ENCODE measurements at places on chromosomes 2 and 18. TPM values are rescaled to one million over a fixed set of nuclear protein-coding genes. Genes with fewer than 3 reads are reported as not detected.

HSBP1L1 gene
- total RNA-seq, result 3.9 TPM

RAB17 gene
- total RNA-seq, result 0.83 TPM

COBLL1 gene
- 16.1 TPM for total RNA-seq

TMEM200C gene
- 0.13 TPM for total RNA-seq

UGT1A9 gene
- total RNA-seq, result not detected

PHLPP1 gene
- total RNA-seq, result 5.8 TPM

IL1B gene
- total RNA-seq, result 11.9 TPM

NPHP1 gene
- 3.9 TPM for total RNA-seq

CEBPZ gene
- 41.1 TPM for total RNA-seq

TWIST2 gene
- total RNA-seq, result 20.7 TPM

FNDC4 gene
- total RNA-seq, result 52.9 TPM

HTR2B gene
- 37.3 TPM for total RNA-seq

ALPP gene
- total RNA-seq, result not detected

KHK gene
- total RNA-seq, result 0.98 TPM

LRP2 gene
- total RNA-seq, result not detected

PROKR1 gene
- not detected for total RNA-seq

NGEF gene
- 5.7 TPM for total RNA-seq

UGT1A5 gene
- not detected for total RNA-seq

HOXD9 gene
- not detected for total RNA-seq

HAAO gene
- 0.85 TPM for total RNA-seq

CNDP1 gene
- total RNA-seq, result not detected

DTNA gene
- 7.8 TPM for total RNA-seq

ONECUT2 gene
- not detected for total RNA-seq

RNF181 gene
- total RNA-seq, result 125 TPM

LRRTM4 gene
- not detected for total RNA-seq

SERPINB3 gene
- total RNA-seq, result 0.07 TPM

FBXO36 gene
- total RNA-seq, result 2.9 TPM

IL1R2 gene
- 0.13 TPM for total RNA-seq

ST6GAL2 gene
- 0.07 TPM for total RNA-seq

CDH7 gene
- not detected for total RNA-seq

PIK3C3 gene
- 57.1 TPM for total RNA-seq

ABHD1 gene
- 0.20 TPM for total RNA-seq

MOCOS gene
- total RNA-seq, result 5.6 TPM

AMER3 gene
- not detected for total RNA-seq

HOXD10 gene
- total RNA-seq, result not detected

Data from smooth muscle cell of the pulmonary artery (primary cell).